ENCODE measurements at places on chromosomes 7 and 10.

DNA sequence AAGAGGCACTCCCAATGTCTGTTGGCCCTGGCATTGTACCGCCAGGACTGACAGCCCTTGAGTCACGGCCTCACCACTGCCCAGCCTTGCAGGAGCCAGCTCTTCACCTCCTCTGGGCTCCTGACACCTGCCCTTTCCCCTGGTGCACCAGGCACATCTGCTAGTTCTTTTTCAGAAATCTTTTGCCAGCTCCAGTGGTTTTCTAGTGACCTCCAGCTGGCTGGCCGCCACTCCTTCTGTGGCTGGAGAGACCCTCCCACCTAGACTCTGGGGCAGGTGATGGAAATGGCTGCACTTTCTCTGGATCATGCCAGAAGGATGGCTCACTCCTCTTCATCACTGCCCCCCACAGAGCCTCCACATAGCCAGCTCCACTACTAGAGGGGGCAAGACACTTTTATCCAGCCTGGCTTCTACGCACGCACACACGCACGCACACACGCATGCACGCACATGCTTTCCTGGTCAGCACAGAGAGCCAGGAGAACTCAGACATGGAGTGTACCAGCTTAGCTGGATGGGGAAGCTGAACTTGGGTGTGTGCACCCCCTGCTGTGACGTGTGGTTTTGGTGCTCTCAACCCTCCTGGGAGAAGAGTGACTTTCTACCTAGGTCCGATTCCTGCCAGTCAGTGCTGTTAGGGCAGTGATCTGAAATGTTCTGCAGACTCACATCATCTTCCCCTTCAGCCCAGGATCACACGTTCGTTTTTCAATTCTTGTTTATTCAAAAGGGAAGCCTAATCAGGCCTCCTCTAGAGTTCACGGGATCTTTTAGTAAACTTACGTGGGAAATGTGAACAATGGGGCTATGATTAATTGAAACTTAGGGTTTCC lies 222.0 kb downstream of the PRPF18 start:
- no peak for DNase-seq

DNA sequence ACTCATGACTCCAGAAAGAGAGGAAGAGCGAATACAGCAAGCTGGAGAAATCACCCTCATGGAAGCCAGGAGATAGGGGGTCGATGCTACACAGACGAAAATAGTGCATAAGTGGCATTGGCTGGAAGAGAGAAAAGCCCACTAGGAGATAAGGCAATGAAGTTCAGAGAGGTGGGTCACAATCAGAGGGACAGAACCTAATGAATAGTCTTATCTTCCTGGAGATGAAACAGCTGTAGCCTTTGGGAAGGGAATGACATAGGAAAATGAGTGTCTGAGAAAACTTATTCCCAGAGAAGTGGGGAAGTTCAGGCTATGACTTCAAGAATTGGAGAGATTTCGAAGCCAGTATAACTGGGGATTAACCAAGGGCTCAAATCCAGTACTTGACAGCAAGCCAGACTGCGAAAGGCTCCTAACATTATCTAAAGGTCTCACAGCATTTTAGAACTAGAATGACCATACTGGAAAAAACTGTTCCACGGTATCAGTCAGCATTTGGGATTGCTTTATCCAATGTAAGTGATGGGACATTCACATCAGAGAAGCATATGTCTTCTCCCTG lies 211.1 kb downstream of the ZNF365 start:
- no peak for DNase-seq

- no peak for DNase-seq
These were observed 21.2 kb downstream of the CAV1 start for GRCh38 chr7:116546054-116546453.

GRCh38 chr10:71040846-71041605 lies 152.7 kb upstream of the PCBD1 start:
- DNase-seq: no peak

DNA sequence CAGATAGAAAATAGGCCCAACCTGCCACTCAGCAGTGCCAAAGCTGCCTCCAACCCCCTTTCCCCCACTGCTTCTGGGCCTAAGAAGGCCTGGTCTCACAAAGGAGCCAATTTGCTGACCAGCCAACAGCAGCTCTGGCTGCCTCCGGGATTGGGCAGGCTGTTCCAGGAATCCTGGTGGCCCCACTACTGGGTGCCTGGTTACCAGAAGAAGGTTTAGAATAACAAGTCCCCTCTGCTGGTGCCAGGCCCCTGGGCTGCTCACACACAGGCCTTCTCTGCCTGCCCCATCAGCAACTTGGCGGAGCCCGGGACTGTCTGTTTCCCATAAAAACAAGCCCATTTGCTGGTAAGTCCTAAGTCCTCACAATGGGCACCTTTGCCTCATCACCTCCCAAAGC lies 1.2 kb downstream of the PHKG1 start:
- DNase-seq: no peak

- DNase-seq: no peak
These were observed 8.3 kb upstream of the MMP21 start for GRCh38 chr10:125783957-125784356.

DNA sequence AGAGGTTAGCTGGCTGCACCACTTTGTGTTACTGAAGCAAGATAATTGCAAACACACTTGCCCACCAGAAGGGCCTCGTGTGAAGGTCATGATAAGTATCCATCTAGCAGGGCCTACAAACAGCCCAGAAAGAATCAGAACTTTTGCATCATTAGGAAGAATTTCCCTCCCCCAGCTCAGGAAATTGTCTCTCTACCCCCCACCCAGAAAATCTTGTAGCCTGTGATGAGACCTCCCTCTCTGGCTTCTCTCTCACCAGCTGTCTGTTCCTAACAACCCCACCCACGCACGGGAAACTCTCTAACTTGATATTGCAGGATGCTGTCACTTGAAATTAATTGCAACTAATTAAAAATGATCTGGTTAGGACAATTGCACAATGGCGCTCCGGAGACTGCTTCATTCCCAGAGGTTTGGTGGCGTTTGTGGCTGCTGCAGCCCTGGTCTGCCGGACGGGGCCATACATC lies 34.5 kb downstream of the ZNF503 start:
- DNase-seq: no peak

DNA sequence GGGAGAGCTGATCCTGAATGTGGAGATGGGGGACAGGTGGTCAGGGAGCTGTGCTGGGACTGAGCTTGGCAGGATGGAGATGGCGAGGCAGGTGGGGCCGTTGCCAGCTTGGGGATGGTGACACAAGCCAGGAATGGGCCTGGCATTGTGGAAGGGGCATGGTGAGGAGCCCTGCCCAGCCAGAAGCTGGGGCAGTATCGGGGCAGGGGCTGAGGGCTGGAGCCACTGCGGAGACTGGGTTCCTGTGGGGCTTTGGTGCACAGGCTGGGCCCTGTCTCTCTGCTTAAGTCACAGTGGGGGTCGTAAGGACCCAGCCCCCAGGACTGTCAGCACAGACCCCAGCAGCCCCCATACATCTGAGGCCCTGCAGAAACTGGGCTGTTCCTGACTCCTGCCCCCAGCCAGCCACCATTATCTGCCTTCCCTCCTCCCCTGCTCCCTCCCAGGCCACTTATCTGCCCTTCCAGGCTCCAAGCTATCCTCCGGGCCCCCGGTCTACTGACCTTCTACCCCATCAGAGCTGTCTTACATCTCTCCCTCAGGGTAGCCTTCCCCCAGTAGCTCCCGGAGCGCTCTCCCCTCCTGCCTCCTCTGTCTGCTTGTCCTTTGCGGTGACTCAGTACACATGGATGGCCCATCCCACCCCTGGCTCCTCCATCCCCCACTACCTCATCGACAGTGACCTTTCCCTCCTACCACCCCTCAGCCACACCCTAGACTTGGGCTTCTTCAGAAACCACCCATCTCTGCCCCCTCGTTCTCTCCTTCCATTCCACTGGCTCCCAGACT lies 44.2 kb downstream of the PPIF start:
- no peak for DNase-seq

DNA sequence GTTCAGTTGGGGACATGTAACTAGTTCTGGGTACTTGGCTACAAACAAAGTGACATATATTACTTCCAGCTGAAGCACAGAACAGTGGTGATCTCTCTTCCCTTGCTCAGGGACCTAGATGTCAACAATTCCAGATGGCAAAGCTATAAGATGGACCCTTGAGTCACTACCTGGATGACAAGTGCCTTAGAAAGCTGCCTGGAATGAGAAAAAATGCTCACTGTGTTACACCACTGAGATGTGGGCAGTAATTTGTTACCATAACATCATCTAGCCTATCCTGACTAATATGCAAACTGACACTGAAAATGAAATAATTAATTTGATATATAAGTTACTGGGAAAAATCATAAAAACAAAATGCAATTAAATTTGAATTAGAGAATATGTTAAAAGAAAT lies 16.4 kb upstream of the CTTNBP2 start:
- no peak for DNase-seq

DNA sequence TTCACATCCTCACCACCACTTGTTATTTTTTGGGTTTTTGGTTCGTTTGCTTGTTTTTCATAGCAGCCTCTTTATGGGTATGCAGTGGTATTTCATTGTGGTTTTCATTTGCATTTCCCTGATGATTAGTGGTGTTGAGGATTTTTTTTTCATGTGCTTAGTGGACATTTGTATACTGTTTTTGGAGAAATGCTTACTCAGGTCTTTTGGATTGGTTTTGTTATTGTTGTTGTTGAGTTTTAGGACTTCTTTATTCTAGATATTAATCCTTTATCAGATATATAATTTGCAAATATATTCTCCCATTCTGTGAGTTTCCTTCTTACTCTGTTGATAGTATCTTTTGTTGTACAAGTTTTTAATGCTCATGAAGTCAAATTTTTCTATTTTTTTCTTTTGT lies 42.8 kb downstream of the GAD2 start:
- DNase-seq: no peak

DNA sequence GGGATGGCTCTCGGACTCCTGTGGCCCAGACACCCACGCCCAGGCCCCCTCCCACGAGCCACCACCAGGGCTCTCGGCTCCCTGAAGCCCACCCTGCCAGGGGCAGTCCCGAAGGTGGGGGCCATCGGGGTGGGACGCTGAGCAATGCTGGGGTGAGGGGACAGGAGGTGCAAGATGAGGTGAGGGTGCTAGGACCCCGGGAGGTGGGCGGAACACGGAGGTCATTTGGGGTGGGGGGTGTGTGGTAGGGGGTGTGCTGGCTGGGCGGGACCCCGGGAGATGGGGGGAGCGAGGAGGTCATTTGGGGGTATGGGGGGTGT lies 17.0 kb upstream of the LFNG start:
- no peak for DNase-seq

- no peak for DNase-seq
These were observed 43.9 kb upstream of the SRGN start for GRCh38 chr10:69043931-69044531.

DNA sequence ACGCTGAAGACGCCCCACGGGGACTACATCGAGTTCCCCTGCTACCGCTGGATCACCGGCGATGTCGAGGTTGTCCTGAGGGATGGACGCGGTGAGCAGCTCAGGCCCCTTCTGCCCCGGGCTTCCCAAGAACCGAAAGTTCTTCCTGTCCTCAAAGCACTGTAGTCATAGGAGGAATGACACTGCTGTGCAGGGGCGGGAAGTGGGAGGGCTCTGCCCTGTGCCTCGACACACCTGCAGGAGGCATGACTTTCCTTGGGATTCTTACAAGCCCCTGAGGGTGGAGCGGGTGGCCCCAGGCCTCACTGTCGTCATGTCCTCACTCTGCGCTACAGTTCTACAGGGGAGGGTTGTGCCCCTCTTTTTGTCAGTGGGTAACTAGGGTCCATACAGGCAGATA lies 8.6 kb downstream of the ALOX5 start:
- DNase-seq: no peak

- no peak for DNase-seq
These were observed 140.6 kb downstream of the ARHGAP22 start for GRCh38 chr10:48464121-48464870.

- DNase-seq: no peak
These were observed 39.6 kb upstream of the CACNB2 start for GRCh38 chr10:18100669-18101068.

GRCh38 chr7:100476903-100477870 lies 1.8 kb downstream of the TSC22D4 start:
- no peak for DNase-seq

DNA sequence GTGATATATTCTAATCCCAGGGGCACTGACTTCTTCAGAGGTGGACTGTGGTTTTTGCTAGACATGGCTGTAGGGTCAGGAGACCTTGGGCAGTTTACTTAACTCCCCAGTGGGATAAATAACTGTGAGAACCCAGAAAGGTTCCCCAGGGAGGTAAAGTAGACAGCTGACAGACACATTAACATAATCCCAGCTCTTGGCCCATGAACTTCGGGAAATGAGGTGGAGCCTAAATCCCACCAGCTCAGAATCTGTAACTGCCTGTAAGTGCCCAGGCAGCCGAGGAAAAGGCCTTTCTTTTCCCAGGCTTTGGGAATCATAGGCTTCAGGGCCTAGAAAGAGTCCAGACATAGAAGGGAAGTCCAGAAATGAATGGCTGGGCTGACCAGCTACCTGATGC lies 106.0 kb downstream of the LRRC18 start:
- no peak for DNase-seq

- DNase-seq: no peak
These were observed 274.9 kb upstream of the NEBL start for GRCh38 chr10:21171936-21172541.

- no peak for DNase-seq
These were observed 52.8 kb upstream of the AOAH start for GRCh38 chr7:36777062-36777461.

DNA sequence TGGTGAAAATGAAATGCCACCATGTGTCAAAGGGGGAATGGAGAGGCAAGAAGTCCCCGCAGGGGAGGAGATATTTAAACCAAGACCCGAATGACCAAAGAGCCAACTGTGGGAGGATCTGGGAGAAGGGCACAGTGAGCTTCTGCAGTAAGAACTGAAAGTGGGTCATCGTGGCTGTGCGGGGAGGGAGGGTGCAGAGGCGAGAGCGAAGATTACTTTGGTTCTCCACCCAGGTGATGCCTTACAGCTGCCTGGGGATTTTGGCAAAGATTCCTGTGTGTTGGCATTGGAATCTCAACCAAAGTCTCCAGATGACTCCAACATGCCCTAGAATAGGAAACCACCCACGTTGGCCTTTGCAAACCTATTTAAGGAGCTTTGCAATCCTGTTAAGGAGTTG lies 44.2 kb upstream of the ADAM12 start:
- no peak for DNase-seq

DNA sequence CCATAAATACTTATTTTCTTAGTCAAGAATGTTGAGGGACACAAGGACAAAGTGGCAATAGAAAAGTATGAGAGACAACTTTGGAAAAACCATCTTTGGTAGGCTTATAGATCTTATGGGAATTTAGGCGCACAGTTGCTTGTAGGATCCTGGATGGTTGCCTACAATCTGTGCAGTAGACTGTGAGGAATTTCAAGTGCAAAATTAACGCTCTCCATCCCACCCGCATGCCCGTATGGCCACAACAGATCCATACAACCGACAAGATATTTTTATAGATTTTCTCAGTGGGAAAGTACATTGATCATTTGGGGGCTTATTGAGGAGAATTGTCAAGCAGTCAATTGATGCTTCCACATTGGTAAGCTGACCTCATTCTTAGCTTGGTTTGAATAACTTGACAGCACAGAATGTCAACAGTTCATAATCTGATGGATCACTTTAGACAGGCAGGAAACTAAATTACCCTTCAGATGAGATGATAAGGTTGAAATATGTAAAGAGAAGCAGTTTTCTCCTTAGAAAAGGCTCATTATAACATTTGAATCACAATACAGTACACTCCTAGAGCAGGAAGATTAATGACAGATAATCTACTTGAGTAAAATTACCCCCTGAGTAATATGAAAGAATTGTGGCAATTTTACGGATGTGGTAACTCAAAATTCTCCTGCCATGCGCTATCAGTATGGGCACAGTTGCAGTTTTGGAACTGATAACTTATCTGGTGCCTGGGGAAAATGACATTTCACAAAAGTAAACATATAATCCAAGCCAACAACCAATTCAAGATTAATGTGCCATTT lies 479.7 kb downstream of the KIF20B start:
- no peak for DNase-seq
